ENCODE measurements at places on chromosomes 12 and 14.

DNA sequence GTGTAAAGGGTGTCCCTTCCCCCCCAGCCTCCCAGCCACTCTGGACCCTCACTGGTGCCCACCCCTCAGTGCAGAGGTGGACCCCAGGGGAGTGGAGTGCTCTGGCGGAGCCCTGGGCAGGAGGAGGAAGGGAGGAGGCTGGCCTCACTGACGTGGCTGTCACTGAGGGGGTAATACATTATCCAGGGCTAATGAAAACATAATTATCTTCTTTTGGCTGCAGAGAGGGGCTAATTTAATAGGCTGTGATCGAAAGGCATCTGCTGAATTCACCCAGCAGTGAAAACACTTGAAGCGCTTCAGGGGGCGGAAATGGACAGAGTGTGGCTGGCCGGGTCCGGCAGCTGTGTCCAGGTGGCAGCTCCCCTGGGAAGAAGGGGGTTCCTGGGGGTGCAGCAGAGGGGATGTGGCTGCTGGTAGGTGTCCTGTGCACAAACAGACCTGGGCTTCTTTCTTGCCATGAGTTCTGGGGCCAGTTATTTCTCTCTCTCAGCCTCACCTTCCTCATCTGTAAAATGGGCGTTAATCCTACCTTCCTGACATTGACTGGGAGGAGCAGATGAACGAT lies 3.7 kb upstream of the NOS1 start:
- DNase-seq = no peak

GRCh38 chr14:31205681-31206535 lies 1.7 kb downstream of the HECTD1 start:
- no peak for DNase-seq

GRCh38 chr14:65881642-65882041 lies 469.1 kb downstream of the FUT8 start:
- DNase-seq = no peak

DNA sequence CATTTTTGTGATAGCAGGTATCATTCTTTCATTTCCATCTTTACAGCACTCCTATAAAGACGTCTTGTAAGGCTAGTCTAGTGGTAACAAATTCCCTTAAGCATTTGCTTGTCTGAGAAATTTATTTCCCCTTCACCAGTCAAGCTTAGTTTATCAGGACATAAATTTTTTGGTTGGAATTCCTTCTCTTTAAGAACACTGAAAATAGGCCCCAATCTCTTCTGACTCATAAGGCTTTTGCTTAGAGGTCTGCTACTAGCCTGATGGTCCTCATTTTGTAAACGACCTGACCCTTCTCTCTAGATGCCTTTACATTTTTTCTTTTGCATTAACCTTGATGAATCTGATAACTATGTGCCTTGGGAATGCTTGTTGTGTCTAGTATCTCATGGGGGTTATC lies 20.3 kb downstream of the OLR1 start:
- no peak for DNase-seq

DNA sequence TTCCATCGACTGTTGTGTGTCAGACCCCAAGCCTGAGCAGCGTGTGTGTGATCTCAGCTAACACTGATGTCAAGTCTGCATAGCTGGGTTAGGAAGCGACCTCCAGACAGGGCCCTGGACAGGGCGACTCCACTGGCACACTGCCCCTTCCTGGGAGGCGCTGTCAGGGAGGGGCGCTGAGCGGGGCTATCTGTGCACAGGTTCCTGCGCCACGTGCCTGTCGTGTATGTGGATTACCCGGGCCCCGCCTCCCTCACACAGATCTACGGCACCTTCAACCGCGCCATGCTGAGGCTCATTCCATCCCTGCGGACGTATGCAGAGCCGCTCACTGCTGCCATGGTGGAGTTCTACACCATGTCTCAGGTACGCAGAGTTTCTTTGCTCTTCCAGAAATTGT lies 53.9 kb downstream of the DYNC1H1 start:
- no peak for DNase-seq

DNA sequence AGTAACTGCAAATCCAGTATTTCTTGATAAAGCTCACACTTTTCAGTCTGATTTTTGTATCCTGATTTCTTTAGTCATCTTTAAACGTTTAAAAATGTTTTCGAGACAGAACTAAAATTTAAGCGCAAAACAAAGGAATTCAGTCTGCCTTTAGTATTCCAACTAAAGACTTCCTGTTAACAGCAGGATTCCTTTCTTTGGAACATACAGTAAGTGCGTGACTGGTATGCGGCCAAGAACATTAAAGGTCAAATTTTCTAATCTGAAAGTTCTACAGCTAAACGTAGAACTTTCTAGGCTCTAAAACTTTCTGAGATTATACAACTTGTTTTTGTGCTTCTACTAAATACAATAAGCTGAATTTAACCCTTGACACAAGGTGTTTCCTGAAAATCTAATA lies 9.9 kb downstream of the SAV1 start:
- DNase-seq = no peak

- DNase-seq = no peak
These were observed 3.8 kb downstream of the SERPINA3 start for GRCh38 chr14:94615823-94616570.

DNA sequence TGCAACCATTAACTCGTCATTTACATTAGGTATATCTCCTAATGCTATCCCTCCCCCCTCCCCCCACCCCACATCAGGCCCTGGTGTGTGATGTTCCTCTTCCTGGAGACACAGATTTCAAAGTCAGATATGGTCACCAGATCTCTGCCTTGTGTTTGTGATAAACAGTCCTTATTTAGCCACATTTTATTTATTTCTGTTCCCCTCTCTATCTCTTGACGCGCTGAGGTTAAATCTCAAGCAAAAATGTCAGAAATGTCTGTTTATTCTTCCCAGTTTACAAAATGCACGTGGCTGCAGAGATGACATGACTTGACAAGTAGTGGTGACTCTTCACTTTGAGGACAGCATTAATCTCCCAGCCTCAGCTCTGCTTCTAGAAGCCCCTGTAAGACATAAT lies 11.5 kb upstream of the RASSF3 start:
- DNase-seq = no peak

GRCh38 chr12:51917746-51918453 lies 10.6 kb downstream of the ACVRL1 start:
- no peak for DNase-seq

DNA sequence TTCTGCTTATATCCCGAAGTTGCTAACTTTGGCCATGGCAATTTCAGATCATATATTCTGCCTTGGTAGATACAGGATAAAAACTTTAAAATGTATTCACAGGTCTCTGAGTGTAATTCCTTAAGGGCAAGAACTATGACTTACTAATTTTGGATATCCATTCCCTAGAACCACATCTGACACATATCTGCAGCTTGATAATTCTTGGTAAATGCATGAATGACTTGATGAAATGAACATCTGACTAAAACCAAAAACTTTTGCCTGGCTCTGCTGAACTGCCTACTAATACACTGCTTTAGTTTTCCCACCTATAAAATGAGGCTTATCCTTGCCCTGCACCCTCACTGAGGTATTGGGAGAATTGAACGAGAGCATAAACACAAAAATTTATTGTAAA lies 32.2 kb downstream of the SLC25A21 start:
- DNase-seq = no peak

GRCh38 chr12:48187916-48188695 lies 4.7 kb downstream of the CCDC184 start:
- no peak for DNase-seq

DNA sequence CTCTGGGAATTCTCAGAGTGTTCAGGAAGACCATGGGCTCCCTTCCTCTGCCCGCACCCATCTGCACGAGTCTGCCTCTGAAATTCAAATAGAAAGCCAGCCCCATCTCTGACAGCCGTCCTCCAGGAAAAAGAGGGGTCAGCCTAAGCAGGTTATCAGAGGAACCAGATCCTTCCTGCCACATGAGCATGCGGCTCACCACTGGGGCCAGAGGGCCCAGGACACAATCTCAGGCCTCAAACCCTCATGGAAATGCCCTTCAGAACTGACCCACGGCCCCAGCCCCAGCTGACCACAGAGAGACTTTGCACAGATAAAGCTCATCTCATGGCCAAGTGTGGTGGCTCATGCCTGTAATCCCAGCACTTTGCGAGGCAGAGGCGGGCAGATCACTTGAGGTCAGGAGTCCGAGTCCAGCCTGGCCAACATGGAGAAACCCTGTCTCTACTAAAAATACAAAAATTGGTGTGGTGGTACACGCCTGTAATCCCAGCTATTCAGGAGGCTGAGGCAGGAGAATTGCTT lies 23.2 kb downstream of the PXN start:
- DNase-seq = no peak

- DNase-seq = no peak
These were observed 26.2 kb upstream of the TSPAN11 start for GRCh38 chr12:30900351-30900750.

DNA sequence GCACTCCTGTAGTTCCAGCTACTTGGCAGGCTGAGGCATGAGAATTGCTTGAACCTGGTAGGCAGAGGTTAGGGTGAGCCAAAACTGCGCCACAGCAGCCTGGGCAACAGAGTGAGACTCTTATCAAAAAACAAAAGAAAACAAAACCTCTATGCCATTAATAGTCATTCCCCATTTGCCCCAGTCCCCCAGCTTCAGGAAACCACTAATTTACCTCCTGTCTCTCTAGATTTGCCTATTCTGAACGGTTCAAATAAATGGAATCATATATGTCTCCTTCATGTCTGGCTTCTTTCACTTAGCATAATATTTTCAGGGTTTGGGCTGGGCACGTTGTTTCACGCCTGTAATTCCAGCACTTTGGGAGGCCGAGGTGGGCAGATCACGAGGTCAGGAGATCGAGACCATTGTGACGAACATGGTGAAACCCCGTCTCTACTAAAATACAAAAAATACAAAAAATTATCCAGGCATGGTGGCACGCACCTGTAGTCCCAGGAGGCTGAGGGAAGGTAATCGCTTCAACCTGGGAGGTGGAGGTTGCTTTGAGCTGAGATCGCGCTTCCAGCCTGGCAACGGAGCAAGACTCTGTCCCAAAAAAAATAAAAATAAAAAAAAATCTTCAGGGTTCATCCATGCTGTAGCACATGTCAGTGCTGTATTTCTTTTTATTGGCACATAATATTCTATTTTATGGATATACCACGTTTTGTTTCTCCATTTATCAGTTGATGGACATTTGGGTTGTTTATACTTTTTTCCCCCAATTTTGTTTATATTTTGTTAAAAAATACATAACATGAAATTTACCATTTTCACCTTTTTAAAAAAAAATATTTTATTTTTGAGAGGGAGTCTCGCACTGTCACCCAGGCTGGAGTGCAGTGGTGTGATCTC lies 31.9 kb downstream of the KNTC1 start:
- no peak for DNase-seq

DNA sequence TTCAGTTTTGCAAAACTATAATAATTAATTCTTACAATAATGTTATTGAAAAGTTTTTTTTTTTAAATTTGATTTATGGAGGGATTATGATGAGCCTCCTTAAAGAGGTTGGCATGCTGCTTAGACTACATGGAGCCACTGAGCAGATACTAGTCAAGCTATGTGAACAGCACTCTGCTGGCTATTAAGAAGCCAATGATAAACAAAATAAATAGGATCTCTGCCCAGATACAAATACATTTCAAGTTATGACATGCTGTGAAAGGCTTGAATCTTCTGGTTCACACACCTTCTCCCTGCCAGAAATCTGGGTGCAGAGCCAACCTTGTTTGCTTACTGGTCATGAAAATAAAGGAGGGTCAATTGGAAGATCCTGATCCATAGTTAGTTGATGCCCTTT lies 107.4 kb upstream of the NAV3 start:
- DNase-seq = no peak

GRCh38 chr12:76784600-76785051 lies 20.7 kb downstream of the ZDHHC17 start:
- no peak for DNase-seq

DNA sequence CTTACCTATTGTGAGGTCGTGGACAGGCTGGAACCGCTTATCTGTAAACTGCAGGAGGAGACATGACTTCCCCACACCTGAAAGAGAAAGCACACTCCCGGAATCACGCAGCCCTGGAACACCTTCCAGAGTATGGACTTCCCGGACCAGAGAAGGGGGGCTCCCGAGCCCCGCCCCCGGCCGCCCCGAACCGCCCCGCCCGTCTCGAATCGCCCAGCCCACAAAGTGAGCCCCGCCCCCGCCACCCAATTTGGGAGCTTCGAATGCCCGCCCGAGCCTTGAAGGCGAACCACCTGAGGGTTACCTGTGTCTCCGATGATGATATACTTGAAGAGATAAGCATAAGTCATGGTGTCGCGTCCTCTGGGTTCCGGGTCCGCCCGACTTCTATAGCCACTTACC lies 235 bp downstream of the RAB2B start:
- DNase-seq = no peak

- no peak for DNase-seq
These were observed 772.5 kb downstream of the DIO2 start for GRCh38 chr14:79438696-79439342.

DNA sequence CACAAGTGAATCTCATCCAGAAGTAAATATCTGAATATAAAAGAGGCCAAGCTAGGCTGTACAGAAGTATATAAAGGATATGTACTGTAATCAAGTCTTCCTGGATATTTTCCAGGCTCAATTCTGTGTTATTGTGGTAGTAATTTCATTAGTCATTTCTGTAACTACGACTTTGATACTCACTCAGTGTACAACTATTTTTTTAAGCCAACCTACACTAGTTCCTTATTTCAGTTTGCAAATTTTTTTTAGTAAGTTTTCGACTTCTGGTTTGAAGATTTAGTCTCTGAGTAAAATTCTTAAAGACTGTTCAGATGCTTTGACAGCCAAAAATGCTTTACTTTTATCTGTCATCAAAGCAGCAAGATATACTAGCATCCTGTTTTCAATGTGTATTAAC lies 130.8 kb downstream of the CAPZA3 start:
- DNase-seq = no peak

DNA sequence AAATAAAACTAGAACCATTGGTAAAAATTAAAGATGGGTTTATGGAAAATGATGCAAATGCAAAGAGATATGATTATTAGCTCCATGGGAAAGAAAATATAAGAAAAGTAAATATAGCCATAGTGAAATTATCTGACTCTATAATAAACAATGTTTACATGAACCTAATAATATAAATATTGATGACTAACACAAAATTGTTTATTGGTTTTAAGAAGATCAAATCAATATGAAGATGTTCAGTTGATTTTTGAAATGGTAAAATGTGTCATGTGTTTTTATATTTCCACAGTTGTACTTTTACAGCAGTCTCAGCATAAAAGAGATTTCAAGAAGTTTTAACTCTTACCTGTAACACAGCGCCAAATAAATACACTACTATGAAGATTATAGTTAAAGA lies 114.0 kb downstream of the SLC41A2 start:
- DNase-seq = no peak

GRCh38 chr14:84806622-84807021 lies 723.3 kb upstream of the FLRT2 start:
- DNase-seq = no peak

DNA sequence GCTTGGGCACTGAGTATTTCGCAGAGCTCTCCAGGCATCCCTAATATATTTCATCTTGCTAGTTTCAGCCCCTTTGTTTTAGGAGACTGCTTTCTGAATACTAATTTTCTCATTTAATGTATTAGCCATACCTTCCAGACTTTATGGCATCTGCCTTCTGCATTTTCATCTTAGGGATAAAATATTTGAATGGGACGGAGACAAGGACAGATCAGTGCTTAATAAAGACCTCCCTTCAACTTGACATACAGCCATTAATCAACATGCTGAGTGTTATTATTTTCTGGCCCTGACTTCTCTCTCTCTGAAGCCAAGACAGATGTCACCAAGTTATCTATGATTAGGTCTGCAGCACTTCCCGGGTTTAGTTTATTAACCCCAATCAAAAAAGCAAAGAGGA lies 42.4 kb downstream of the CACNA2D4 start:
- DNase-seq = no peak
